ENCODE measurements at places on chromosomes 11 and 22.

DNA sequence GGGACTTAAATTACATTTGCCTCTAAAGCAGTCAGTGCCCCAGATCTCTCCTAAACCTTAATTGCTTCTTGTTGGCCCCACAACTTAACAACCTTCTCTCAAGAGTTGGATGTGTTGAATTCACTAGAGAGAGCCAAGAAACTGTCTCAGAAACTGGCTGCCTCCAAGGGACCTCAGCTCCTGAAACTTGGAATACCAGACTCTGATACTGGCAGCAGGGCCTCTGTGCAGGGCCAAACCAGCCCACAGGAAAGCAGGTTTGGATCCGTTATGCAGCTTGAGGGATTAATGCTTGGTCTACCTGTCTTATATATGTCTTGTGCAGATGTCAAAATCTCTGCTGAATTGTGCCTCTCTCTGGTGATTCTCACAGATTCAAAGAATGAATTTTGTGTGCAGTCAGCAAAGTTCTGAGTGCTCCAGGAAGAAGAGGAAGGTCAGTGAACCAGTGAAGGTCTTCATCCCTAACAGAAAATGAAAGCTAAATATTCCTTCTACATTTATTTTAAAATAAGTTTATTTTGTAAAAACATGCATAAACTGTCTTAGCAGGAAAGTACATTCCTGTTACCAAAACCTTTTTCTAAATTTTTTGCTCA is 70.8 kb downstream of the LIF start:
- no peak for DNase-seq

DNA sequence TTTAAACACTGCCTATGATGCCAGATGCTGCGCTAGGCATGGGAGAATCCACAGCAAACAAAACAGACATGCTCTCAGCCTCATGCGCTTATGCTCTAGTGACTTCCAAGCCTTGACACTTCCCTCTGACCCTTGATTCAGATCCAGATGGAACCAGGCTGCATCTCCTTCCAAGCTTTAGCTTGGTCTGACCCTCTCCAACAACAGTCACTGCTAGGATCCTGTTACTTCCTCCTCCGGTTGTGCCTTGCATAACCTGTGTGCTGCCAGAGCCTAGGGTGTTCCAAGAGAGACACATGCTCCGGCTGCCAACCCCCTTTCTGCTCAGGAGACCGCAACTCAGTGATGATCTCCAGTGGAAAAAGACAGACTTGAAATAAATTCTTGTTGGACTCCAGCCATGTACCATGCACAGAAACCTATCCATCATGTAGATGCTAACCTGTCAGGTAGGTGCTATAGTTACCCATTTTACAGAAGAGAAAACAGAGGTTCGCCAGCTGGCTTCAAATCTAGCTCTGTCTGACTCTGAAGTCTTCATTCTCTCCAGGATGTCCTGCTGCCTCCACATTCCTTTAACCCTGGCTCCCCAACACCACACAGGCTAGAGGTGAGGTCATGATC is 136.3 kb upstream of the TEAD1 start:
- DNase-seq = no peak

GRCh38 chr11:47233989-47234668 is 14.5 kb downstream of the ACP2 start:
- no peak for DNase-seq

DNA sequence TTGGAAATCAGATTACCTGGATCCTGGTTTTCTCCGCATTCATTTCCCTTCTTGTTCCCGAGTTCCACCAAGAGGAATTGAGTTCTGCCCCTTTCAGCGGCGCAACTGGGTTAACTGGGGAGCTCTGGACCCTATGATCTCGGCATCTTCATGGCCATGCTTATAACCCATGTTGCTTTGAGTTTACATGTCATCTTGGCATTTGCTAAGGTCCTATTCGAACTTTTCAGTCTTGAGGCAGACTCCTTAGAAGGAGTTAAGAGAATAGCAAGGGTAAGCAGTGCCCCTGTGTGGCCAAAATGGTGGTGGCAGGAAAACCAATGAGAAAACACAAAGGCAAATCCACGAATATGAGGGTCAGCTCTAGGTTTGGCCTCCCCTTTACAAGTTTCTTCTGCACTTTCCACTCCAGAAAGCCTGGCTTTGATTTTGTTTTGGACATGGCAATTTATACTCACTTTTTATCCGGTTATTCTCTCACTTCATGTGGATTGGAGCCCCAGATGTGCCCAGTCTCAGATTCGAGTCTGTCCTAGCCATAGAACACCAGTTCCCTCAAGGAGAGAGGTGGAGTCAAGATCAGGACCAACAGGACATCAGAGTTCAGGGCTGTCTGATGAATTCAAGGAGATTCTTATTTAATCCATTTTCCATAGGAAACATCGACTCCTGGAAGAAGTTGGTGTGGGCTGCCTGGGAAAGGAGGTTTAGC is 55.3 kb upstream of the FBXO3 start:
- peak; percentile 82 for DNase-seq

GRCh38 chr22:48649031-48649430 is 1178.6 kb downstream of the BRD1 start:
- DNase-seq = no peak

GRCh38 chr22:31087744-31088215 is 6.7 kb downstream of the SMTN start:
- no peak for DNase-seq

DNA sequence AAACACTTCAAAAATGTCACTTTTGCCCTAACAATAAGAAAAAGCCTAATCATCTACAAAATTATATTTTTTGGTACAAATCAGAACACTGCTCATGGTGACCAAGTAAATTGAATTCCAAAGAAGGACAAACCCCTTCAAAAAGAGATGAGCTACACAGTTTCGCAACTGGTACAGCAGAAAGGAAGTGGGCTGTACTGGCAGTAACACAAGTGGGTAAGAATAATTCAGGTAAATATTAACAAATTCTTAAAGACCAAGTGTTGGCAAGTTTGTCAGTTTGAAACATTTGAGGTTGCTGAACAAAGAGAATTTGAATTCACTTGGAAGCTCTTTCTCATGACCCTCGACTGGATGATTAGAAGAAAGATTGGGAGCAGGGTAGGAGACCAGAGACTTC is 35.5 kb downstream of the MSANTD4 start:
- no peak for DNase-seq

DNA sequence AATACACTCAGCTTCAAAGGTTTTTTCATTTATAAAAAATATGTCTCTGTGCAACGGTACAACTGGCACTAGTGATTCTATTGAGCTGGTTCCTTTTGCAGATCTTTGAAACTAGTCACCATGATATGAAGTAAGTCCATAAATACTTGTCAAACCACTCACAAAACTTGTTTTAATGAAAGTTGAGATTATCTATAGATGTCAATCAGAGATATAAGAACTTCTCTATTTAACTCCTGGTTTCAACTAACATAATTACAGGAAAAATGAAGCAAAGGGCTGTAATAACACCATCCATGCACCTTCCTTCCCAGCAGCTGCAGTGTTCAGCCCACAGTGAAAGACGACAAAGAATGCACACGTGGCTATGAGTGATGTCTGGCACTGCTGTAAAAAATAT is 44.7 kb downstream of the TMEM123 start:
- no peak for DNase-seq

DNA sequence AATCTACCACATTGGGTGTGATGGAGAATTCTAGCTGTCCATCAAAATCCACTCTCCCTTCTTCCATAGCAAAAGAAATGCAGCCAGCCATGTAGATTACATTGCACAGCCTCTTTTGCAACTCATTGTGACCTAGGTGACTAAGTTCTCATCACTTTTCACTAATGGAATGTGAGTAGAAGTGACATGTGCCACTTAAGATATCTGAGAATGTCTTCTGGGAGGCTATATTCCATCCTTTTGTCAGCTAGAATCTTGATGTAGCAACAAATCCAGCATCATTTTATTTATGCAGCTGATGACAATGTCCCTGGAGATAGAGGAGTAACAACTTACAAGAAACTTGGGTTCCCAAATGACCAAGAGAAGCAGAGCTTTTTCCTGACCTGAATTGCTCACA is 61.5 kb upstream of the API5 start:
- DNase-seq = no peak

- peak; percentile 20 for DNase-seq
Observed at GRCh38 chr22:23862103-23862502, 4.4 kb downstream of the SLC2A11 start.

GRCh38 chr22:50326225-50326955 is 422 bp downstream of the DENND6B start:
- DNase-seq = no peak

DNA sequence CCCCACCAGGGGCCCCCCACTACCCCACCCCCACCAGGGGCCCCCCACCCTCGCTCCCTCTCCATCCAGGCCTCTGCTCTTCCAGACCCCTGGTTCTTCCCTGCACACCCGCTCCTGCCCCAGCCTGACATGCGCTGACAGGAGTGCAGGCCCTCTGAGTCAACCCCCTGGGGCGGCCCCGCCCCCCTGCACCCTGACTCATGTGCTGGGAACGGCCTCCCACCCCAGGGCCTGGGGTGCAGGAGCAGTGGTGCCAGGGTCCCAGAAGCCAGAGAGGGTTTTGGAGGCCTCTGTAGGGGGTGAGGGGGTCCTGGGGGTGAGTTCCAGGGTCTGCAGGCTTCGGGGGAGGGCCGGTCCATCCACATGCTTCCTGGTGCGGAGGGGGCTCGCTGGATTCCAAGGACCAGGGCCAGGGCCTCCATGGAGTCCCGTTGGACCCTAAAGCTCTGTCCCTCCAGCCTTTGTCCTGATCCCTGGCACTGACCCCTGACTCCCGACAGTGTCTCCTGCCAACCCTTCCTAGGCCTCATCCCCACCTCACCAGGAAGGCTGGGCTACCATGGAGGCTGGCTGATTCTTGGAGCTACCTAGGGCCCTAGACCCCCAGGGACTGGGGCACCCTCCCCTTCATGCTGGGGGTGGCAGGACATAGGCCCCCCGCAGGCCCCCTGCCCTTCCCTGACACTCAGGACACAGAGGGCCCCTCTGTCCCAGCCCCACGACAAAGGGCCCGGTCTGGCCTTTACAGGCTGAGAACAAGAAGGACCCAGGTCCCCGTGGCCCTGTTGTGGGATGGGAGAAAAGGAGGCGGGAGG is 583 bp upstream of the PKP3 start:
- DNase-seq = no peak

DNA sequence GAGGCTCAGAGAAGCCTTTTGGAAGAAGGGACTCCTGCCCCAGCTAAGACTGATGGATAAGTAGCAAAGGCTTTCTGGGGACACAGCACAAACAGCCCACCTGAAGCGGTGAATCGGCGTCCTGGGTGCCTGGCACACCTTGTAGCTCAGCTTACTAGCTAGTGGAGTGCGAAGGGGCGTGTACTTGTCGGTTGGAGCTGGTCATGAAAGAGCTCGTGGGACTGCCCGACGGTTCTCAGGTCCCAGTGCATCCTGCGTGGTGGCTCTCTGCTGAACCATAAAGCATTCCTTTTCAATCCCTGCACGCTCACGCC is 690 bp upstream of the UVRAG start:
- DNase-seq = peak; percentile 79

DNA sequence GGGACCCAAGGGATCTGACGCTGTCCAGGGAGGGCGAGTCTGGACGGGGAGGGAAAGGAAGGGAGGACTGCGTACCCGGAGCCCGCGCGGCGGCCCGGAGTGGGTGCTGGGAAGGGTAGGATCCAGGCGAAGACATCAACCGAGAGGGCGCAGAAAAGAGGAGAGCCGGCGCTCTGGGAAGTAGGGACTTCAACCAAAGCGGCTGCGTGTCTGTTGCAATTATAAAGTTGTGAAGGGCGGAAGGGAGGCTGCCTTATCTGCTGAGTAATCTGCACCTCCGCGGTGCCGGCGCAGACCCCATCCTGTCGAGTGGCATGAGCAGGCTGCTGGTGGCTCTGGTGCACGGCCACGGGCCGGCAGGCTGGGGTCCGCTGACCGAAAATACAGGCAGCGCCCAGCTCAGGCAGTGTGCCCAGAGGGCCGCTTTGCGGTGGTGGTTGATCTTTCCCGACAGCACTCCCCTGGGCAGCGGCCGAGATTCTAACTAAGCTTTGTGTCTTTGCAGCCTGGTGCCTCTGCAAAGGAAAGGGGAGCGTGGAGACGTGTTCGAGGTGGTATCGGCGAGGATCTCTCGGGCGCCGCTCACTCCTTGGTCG is 978 bp downstream of the C11orf87 start:
- peak; percentile 59 for DNase-seq

DNA sequence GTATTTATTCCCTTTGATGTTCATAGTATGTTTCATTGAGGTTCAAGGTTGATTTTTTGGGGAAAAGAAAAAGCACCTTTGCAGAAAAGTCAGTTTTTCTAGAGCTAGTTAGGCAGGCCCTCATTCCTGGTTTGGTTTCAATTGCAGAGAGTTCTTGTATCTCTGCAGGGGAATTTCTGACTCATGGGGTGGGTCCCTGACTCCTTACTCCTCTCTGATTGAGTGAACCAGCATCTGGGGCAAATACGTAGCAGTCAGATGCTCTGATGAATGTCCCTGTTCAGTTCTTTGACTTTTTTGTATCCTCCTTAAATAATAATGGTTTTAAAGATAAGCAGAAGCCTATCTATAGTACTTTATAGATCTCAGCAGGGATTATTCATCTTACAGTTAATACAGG is 7.7 kb upstream of the NCR3LG1 start:
- DNase-seq = no peak

DNA sequence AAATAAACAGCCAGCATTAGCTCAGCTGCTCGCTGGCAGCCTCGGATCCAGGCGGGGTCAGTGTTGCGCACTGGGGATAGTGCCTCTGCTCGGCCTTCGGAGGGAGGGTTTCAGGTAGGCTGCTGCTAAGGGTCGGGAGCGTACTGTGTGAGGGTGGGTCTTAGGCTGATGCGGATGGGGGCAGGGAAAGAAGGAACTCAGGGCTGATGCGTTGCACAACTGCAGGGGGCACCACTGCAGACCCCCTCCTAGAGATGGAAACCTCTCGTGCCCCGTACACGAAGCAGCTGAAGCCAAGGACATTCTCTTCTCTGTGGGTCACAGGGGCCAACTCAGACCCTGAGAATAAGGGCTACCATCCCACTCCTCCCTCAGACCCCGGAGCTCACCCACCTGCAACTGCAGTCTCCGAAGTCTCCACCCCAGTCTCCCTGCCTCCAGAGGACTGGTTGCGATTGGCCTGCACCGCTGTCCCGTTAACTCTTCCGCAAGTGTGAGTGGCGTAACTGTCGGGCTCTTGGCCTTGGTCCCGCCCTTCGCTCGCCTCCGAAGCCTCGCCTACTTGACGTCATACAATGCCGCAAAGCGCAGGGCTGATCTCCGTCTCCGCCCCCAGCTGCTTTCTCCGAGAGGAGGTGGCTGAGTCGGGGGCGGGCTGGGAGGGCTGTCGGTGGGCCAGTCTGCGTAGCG is at the start of gene KBTBD3:
Gene KBTBD3, minus strand, starts transcription at position 429 of the 690 bp plus-strand sequence. CDS start 18,250 bp downstream, outside the sequence.
- DNase-seq = peak; percentile 93

DNA sequence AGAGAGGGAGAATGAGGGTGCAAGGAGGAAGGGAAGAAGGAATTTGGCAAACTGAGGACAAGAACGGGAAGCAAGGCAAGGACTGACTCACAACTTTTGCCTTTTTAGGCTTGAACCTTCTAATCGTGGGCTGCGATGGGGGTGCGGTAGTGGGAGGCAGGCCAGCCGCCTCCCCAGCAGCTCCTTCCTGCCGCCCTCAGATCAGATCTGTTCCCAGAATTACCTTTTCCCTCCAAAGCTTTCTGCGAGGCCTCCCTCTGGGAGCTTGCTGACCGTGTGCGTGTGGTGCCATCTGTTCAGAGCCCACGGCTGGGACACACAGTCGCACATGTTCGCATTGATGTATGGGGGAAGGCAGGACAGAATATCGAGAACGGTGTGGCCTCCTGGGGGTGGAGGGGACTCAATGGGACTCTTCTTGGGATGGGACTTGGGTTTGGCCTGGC is 86.9 kb upstream of the PARVA start:
- DNase-seq = peak; percentile 31

Data from NCI-H2171 treated with DMSO at 0.1 percent for 48 hours (cell line).